CD4-positive, alpha-beta T cell treated with Interleukin-17A for 1 hour (primary cell): ENCODE measurements at places on chromosomes 1 and 21.

DNA sequence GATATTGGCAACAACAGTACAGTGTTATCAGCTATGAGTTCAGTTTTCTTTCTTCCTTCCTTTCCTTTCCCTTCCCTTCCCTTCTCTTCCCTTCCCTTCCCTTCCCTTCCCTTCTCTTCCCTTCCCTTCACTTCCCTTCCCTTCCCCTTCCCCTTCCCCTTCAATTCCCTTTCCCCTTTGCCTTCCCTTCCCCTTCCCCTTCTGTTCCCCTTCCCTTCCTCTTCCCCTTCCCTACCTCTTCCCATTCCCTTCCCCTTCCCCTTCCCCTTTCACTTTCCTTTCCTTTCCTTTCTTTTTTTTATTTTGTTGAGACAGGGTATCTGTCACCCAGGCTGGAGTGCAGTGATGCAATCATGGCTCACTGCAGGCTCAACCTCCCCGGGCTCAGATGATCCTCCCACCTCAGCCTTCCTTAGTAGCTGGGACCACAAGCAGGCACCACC, 72.3 kb upstream of the CAPZB start:
- DNase-seq = no peak

DNA sequence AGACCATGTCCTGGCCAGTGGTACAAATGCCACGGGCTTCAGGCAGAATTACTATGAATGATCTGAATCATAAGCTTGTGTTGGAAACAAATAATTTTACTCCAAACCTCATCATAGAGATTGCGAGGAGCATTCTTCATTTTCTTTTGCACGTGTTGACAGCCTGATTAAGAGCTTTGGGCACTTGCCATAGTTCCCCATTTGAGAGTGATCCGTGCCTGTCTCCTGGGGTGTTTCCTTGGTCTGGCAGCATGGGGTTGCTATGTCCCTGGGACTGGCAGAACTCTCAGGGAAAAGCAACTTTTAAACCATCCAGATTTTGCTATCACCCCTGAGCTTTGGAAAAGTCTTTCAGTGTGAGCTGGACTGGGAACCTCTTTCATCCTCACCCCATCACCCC, 54.3 kb upstream of the KCNJ6 start:
- DNase-seq = no peak

GRCh38 chr1:93864175-93864574, 14.8 kb downstream of the DNTTIP2 start:
- no peak for DNase-seq

GRCh38 chr21:46437511-46437910, 21.2 kb upstream of the DIP2A start:
- DNase-seq = no peak

DNA sequence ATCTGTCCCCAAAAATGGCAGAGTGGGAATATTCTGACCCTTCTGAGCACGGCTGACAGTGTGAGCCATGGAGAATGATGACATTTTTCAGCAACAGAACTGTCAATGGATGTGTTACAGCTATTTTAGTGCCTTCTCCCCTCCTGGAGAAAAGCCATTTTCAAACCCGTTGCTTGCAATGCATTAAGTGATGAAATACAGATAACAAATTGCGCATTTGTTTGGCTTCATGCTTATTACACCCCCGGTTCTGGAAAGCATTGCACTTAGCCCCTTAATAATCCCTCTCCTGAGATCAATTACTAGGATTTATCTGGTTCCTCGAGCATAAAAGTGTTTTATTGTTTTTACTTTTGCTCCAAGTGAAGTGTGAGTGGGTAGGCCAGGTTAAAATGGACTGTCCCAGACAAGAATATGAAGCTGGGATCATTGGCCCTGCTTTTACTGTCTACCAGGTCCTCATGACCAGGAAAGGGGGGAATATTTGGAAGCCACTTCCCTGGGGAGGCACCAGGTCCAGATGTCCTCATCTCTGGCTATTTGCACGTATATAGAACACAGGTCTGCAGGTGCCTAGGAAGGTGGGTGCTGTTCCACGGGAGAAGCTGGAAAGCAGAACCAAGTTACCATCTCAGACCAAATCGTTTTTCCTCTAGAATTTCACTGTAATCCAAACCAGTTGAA, 37.5 kb upstream of the HHAT start:
- DNase-seq = no peak

DNA sequence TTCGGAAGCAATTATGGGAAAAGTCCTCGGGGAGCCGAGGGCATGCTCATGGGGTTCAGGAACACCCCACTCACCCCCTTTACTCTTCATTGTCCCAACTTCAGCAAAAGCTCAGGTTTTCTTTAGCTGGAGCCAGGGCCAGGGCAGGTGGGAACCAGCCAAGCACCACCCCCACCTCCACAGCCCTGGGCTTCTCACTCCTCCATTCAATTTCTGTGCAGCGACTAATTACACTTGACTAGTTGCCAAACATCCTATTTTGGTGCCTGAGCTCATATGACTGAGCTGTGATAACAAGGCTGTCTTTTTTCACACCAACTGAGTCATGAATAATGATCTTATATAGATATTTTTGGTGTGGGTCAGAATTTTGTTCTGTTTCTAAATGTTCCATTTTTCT, 257.2 kb upstream of the AJAP1 start:
- DNase-seq = no peak

GRCh38 chr1:221626041-221626440, 115.8 kb downstream of the DUSP10 start:
- DNase-seq = no peak

GRCh38 chr1:169326261-169326955, 41.2 kb downstream of the NME7 start:
- no peak for DNase-seq

DNA sequence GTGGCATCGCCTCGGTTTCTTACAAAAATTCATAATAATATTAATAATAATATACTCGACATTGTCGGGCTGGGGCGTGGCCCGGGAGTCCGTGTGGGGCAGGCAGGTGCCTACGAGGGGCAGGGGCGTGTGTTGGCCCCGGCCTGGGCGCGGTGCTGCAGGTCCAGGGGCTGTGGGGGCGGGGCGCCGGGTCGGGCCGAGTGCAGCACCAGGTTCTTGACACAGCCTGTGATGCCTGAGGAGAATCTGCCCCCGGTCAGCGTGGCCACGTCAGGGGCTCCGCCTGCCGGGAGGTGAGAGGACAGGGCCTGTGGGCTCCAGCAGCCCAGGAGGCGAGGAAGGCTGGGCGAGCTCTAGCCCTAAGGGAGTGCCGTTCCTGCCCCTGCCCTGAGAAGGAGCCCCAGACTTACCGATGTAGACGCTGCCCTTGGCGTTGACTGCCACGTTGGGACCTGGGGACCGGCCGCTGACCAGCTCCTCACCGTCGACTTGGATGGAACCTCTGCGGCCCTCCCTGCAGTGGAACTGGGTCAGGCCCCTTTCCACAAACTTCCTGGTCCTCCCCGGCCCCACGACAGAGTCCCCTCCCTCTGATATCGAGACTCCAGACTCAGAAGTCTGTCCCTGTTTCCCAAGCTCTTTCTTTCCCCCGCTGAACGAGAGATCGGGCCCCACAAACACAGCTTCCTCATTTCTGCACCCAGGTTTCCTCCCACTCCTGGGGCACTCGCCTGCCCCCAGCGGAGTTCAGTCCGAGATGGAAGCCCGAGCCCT, 11.3 kb downstream of the LDLRAD2 start:
- DNase-seq = no peak

DNA sequence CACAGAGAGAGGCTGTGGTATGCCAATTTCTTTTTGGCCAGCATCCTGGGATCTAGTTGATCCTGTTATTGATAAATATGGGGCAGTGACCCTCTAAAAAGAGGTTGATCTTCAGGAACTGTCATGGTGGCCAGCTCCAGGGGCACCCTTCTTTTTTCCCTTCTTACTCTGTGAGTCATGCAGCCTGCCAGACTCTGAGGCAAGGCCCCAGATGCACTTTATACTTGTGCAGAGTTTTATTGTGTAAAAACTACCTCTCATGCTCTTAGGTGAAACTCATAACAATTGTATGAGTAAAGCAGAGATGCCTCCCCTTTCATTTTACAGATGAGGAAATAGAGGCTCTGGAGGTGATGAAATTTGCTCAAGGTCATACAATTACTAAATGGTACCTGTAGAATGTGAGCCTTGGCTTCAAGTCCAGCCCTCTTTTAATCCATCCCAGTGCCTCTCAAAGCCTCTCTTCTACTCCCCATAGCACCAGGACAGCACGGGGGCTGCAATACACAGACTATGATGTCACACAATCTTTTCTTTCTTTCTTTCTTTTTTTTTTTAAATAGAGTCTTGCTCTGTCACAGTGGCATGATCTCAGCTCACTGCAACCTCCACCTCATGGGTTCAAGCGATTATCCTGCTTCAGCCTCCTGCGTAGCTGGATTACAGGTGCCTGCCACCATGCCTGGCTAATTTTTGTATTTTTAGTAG, 387.8 kb downstream of the KCNH1 start:
- no peak for DNase-seq

- no peak for DNase-seq
Measured at GRCh38 chr1:87154384-87154783, 174.3 kb upstream of the LMO4 start.

DNA sequence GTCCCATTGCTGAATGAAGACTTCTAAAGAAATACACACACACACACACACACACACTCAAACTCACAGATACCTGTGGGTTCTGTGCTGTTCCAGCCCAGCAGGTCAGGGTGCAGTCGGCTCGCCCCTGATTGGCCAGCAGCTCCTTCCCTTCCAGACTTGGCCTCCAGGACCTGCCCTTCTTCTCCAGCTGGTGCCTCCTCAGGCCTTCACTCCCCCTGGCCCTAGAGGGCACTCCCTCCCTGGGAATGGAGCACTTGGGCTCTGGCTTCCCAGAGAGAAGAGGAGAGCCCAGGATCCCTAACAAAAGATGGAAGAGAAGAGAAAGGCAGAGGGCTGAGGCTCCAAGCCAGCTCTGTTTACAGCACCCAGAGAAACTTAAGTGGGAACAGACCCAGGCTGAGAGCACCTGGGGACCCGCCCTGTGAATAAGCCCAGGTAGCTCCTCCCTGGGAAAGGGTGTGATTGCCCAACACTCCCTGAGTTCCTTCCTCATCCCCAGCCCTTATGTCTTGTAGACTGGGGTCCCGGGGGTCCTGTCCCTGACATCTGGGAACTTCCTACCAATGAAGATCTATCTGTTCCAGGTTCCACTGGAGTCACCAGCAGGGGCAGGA, at the start of gene PGLYRP3:
Gene PGLYRP3 (minus strand): TSS at position 383 of the 617 bp plus-strand sequence. CDS start 2,287 bp downstream, outside the sequence.
- DNase-seq = no peak

DNA sequence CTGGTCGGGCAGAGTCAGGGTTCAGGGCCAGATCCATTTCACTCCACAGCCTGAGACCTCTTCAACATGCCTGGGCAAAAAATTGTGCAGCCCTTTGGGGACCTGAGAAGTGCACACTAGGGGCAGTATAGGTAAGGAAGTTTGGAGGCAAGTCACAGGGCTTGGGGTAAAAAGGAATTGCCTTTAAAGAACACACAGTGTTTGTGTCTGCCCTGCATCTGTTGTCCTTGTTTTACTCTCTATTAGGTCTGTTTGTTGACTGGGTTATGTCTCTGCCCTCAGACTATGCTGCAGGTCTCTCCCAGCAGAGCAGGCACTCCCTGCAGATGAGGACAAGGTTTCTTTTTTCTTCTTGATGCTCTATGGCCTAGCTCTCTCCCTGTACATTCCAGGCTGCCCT, 22.0 kb downstream of the LDLRAD2 start:
- no peak for DNase-seq

DNA sequence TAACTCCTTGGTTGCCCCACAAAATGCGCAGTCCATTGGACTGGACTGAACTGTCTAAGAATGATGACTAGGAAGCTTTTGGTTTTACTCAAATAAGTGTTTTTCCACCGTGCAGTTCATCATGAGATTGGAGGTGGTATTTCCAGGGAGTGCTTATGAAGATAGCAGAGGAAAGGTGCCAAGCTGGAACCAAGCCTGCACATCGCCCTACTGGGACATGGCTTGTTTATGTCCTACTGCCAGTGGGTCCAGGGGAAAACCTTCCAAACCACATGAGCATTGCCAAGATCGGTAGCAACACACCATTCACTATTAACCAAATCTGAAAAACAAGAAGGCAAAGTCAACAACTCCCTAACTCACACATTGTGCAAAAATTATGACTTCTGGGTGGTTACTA, 54.7 kb upstream of the DSCAM start:
- no peak for DNase-seq

GRCh38 chr1:27297903-27298302, 24.1 kb upstream of the TMEM222 start:
- DNase-seq = no peak

DNA sequence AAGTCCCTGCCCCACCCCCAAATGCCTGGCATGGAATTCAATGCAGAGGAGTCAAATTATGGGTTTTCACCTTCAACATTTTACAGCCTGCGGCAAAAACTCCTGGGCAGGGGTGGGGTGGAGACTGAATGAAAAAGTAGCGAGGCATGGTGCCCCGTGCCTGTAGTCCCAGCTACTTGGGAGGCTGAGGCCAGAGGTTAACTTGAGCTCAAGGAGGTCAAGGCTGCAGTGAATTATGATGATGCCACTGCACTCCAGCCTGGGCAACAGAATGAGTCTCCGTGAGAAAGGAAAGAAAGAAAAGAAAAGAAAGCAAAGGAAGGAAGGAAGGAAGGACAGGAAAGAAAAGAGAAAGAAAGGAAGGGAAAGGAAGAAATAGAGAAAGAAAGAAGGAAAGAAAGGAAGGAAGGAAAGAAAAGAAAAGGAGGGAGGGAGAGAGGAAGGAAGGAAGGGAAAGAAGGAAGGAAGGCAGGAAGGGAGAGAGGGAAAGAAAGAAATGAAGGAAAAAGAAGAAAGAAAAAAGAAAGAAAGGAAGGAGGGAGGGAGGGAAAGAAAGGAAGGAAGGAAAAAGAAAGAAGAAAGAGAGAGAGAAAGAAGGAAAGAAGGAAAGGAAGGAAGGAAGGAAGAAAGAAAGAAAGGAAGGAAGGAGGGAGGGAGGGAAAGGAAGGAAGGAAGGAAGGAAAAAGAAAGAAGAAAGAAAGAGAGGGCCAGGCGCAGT, 11.1 kb downstream of the LEMD1 start:
- no peak for DNase-seq

GRCh38 chr1:10680487-10680886, 116.0 kb downstream of the CASZ1 start:
- DNase-seq = no peak

- DNase-seq = no peak
Measured at GRCh38 chr1:151825204-151825603, 6.4 kb downstream of the RORC start.

DNA sequence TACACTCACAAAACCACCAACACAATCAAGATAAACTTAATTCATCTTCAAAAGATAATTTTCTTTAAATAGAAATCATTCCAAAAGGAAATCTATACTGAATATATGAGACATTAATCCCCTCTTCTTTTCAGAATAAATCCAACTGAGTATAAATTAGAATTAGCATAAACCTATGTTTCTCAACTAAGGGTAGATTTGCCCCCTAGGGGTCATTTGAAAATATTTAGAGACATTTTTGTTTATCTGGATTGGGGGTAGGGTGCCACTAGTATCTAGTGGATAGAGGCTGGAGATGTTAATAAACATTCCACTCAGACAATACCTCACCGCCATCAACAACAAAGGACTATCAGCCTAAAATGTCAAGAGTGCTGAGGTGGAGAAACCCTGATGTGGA, 6.5 kb upstream of the TNFSF4 start:
- DNase-seq = no peak

- DNase-seq = peak; percentile 32
Measured at GRCh38 chr1:244599937-244600350, 53.0 kb upstream of the DESI2 start.

GRCh38 chr1:6179564-6180175, 451 bp downstream of the CHD5 start:
- no peak for DNase-seq

- no peak for DNase-seq
Measured at GRCh38 chr1:174931214-174931613, 68.5 kb upstream of the CACYBP start.
